ENCODE measurements at places on chromosomes 2 and 18.

- DNase-seq = no peak
Measured at GRCh38 chr2:226891780-226892590, 56.1 kb downstream of the RHBDD1 start.

DNA sequence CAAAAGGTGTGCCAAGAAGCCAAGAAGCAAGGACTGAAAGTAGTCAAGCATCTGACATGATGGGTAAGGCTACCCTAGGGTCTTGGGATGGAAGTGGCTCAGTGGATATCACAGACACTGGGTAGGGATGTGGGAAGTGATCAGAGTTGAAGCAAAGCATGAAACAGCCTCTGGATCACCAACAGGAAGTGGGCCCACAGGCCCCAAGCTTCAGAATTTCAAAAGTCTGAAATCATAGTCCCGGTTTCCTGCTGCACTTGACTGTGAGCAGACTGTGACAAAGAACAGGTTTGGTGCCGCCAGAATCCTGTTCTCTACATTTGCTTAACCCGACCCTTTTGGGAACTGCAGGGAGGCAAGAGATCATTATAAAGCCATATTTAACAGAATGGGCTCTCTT, 57.4 kb downstream of the SP100 start:
- peak; percentile 7 for DNase-seq

DNA sequence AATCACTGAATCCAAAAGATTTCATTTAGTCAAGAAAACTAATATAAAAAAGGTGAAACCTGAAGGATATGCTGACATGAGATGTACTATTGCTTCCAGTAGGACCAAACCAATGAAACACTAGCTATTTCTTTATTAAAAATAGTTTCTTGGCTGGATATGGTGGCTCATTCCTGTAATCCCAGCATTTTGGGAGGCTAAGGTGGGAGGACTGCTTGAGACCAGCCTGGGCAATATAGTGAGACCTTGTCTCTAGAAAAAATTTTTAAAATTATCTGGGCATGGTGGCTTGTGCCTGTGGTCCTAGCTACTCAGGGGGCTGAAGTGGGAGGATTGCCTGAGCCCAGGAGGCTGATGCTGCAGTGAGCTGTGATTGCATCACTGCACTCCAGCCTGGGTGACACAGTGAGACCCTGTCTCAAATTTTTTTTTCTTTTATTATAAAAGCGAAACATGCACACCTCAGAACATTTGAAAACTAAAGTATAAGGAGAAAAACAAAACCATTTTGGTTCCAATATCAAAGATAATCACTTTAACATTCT, 266.2 kb downstream of the TGIF1 start:
- no peak for DNase-seq

GRCh38 chr18:7369006-7369405, 138.1 kb downstream of the LRRC30 start:
- DNase-seq = no peak

- DNase-seq = peak; percentile 51
Measured at GRCh38 chr2:96773922-96774321, 13.2 kb downstream of the CNNM4 start.

DNA sequence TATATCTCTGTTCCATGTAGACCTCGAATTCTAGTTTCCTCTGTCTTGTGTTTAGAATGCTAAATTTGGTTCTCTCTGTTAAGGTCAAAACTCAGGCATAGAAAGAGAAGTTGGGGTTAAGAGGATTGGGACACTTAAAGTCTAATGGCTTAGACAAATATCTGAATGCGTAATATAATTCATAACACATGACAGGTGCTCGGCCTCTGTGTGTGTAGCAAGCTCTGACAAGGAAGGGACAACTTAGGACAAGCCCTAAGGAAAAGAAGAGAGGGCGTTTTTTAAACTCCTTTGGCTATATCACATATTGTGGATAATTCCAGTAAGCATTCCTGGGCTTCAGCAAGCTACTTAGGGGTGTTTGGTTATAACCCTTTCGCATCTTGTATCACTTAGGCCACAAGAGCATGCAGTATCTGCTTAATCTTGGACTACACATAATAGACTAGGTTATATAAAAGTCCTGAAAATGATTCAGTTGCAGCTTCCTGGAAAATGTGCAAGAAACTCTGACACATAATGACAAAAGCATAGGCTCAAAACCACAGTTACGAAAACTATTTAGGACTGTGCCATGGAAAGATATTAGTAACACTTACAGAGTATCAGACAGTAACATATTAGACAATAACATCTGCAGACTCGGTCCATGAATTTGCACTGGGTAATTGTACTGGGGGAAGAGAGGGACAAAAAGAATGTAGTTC, 16.1 kb upstream of the CREB1 start:
- no peak for DNase-seq

GRCh38 chr2:128644718-128645256, 326.1 kb upstream of the HS6ST1 start:
- DNase-seq = no peak

DNA sequence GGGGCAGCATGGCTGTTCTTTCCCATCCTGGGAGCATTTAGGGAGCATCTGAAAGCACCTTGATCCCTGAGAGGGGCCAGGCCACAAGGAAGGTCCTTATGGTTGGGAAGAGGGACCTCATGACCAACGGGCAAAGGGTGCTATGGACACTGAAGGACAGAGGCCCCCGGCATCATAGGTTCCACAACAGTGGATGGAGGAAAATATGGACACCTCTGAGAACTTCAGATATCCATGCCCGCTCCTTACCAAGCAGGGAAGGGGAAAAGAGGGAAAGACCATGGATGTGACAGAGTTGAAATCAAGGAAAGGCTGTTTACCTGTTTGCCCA, 94.1 kb upstream of the MGAT4A start:
- no peak for DNase-seq

- DNase-seq = no peak
Measured at GRCh38 chr2:202636213-202636513, 1.4 kb downstream of the FAM117B start.

- DNase-seq = no peak
Measured at GRCh38 chr2:196499686-196500085, 139.8 kb upstream of the CCDC150 start.

DNA sequence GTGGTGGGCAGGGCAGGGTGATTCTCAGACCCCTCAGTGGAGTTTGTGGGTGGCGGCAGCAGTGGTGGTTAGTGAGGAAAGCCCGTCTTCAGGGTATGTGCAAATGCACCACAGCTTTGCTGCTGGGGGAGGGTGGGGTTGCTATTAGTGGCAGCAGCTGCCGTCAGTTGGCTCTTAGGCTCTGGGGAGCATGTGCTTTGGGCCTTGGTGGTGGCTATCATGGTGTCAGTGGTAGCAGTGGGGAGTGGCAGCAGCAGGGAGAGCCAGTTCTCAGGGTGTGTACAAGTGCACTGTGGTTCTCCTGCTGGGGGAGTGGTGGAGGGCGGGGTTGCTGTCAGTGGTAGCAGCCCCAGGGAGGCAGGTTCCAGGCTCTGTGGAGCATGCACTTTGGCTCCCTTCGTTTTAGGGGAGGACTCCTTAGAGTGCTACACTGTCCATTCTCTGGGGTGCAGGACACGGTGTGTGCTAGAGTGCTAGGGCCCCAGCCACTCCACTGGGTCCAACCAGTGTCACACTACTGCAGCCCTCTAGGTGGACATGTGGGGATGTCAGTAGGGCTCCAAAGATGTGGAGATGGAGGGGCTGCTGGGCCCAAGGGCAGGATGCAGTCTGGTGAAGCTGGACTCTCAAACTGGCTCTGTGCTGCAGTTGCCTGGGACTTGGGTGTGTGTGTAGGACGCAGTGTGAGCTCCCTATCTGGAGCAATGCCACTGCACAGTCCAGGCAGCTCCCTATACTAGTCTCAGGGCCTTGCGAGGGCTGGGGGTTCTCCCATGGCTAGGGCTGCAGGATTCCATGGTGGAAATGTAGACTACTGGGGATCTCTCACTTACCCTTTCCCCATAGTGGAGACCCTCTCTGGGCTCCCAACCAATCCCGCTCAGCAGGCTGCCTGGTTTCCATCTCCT, 45.3 kb downstream of the ADCYAP1 start:
- DNase-seq = no peak

DNA sequence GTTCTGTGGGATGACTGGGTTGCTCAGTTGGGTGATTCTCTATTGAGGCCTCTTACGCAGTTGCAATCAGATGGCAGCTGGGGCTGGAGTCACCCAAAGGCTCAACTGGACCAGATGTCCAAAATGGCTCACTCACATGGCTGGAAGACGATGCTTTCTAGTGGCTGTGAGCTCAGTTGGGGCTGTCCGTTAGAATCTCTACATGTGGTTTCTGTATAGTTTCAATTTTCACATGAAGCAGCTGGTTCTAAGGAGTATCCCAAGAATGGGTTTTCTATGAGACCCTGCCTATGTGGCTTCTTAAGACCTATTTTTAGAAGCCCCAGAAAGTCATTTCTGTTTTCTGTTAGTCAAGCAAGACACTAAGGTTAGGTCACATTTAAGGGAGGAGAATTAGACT, 4.4 kb downstream of the XRCC5 start:
- no peak for DNase-seq

DNA sequence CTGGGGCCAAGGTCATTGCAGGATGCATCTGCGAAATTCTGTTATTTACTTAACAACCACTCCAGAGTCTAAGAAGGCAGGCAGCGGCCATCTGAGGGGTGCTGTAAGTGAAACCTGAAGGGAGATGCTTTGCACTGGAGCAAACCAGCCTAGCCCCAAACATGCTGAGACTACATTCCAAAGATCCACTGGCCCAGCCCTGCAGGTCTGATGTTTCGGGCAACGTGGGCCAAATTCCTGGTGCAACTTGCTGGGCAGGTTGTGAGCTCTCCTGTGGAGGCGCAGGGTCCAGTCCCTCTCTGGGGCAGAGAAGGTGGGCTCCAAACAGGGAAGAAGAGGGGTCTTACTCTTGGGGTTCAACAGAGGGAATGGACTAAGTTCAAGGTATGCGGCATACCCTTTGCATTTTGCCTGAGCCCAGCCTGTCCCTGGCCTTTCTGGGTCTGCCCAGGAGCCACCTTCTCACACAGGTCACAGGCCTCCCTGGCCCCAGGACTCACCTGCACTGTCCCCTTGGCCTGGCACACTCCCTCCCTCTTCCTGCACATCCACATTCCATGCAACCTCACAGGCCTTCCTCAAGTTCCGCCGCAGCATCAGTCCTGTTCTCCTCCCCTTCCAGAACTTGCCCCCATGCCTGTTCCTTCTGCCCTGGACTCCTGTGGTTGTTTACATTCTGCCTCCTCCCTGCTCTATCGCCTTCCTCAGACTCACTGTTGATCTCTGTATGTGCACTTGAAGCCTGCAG, 5.1 kb upstream of the MAL start:
- no peak for DNase-seq

DNA sequence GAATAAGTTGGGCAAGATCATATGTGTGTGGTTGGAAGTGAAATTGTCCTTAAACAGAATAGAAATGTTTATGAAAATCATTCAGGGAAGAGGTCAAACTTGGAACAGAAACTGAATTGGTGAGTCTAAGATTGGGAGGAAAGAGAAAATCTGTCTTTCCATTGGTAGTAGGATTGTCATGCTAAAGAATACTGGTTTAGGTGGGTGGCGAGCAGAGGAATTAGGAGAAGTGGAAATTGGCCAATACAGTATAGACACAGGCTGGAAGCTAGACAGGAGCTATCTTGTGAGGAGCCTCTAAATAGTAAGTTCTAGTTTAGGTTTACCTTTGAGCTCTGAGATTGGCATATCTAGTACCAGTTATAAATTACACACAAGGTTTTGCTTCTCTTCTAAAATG, 80.9 kb upstream of the KYNU start:
- no peak for DNase-seq

DNA sequence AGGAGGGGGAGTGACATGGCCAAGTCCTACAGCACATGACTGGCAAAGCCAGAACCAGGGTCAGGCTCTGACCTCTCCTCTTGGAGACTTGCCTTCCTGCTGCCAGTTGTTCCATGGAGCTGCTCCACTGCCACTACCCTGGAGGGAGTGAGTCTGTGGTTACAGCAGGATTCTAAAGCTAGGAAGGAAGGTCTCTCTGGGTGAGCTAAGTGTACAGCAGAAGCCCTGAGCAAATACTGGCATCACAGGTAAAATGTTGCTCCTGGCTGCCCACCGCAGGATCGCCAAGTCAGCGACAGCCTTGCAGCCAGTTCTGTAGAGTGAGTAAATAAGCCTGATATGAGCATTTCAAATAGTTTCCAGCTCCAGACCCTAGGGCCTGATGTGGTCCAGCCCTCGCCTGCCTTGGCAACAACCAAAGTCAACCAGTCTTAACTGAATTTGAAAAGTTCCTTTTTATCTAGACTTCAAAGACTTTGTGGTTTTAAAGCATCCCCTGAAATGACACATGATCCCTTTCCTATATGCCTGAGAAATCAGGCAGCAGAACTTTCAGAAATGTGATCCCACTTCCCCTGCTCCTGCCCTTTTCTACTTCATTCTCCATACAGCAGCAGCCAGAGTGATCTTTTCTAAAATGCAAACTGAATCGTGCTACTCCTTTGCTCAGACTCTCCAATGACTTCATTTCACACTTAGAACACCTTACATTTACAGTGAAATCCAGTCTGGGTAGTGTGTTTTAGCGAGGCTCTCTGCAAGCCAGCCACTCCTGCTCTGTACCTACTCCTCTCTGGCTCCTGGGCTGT, 114.3 kb downstream of the MGAT5 start:
- DNase-seq = no peak

- DNase-seq = no peak
Measured at GRCh38 chr2:127020536-127020935, 86.4 kb downstream of the BIN1 start.

DNA sequence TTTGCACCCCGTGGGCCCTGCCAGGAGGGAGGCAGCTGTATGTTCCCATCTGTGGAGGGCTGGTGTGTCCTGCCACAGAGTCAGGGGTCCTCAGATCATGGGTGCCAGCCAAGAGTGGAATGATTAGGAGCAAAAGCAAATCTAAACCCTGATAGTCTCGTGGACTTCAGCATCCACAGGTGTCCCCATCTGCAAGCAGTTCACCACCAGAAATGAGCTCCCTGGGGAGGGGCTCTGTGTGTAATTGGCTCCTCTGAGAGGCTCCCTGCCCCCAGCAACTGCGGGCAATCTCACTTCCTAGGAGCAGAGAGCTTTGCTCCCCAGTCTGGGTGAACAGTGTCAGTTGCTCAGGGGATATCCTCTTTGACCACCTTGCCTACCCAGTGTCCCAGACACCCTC, 78.1 kb downstream of the HNRNPLL start:
- no peak for DNase-seq

DNA sequence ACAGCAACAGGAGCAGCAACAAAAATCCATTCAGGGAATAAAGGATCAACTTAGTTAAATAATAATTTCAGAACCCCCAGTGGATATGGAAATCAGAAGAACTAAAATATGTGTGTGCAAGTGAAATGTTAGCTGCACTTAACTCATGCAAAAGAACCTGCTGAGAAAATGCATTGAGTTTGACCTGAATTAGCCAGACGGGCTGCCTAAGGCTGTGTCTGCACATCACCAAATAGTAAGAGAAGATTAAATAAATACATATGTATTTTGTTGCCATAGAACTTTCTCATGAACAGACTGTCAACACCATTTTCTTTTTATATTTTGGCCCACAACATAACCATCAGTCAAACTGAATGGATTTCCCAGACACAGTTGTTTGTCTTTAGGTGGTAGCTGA, 262.0 kb upstream of the PIK3C3 start:
- no peak for DNase-seq

GRCh38 chr2:3243804-3244203, 133.8 kb downstream of the EIPR1 start:
- no peak for DNase-seq
